ENCODE measurements at places on chromosomes 16 and 17.

GRCh38 chr16:28059841-28060575, 3.5 kb downstream of the GSG1L start:
- no peak for DNase-seq

- no peak for DNase-seq
Measured at GRCh38 chr16:49287572-49287971, 5.9 kb upstream of the CBLN1 start.

DNA sequence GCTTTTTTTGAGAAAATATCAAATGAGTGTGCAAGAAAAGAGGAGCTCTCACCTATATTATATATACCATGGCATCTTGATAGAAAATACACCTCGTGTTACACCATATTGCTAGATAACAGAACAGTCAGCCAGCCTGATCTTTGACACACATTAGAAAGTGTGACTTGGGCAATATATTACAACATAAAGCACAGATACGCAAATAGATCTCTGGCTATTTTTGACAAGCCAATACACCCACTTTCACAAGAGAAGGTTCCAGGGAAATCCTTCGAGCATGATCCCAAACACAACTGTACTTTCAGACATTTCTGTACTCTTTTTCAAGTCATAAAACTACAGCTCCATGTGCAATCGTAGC, 9.4 kb downstream of the GGA2 start:
- no peak for DNase-seq

GRCh38 chr16:79932572-79932971, 332.0 kb upstream of the MAF start:
- no peak for DNase-seq

DNA sequence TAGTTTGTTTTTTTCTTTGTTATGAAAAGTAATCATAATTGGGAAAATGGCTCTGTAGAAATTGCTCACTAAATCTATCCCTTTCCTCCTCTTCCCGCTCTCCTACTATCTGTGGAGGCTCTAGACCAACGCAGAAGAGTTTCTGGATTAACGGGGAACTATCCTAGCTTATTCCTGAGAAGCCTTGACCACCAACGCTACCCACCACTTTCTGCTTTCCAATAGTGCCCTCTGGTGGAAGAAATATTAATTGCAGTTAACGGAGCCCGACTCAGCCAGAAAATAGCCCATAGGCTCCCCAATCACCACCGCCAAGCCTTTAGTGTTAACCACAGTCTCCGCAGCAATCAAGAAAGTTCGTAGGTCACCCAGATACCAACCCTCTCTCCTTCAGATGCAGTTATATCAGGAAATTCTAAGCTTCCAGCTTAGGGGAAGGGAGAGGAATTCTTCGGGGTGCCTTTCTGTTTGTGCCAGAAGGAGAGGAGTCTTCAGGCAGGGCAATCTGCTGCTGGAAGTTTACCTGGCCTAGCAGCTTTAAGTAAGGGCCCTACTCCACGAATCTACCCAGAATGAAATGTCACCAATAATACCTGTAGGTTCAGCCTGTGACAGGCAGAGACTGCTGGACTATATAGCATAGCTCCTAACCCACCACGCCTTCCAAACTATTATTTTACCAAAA, 23.0 kb upstream of the NSRP1 start:
- DNase-seq = peak; percentile 75

DNA sequence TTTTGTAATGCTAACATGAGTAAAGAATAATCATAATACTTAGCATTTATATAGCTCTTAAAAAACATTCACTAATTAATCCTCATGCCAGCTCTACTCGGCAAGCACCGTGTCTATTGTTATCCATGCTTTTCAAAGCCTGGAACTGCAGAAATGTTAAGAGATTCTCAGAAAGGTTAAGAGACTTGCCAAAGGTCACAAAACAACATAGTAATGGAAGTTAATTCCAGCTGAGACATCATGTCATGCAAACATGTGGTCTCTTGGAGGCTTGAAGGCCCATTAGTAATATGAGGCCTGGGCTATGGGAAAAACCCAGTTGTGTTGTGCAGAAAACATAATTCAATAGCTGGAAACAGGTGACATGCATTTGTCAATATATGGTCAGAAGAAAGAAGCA, 389.9 kb upstream of the GOT2 start:
- no peak for DNase-seq

- peak; percentile 70 for DNase-seq
Measured at GRCh38 chr17:74770498-74771318, 5.4 kb downstream of the NAT9 start.

DNA sequence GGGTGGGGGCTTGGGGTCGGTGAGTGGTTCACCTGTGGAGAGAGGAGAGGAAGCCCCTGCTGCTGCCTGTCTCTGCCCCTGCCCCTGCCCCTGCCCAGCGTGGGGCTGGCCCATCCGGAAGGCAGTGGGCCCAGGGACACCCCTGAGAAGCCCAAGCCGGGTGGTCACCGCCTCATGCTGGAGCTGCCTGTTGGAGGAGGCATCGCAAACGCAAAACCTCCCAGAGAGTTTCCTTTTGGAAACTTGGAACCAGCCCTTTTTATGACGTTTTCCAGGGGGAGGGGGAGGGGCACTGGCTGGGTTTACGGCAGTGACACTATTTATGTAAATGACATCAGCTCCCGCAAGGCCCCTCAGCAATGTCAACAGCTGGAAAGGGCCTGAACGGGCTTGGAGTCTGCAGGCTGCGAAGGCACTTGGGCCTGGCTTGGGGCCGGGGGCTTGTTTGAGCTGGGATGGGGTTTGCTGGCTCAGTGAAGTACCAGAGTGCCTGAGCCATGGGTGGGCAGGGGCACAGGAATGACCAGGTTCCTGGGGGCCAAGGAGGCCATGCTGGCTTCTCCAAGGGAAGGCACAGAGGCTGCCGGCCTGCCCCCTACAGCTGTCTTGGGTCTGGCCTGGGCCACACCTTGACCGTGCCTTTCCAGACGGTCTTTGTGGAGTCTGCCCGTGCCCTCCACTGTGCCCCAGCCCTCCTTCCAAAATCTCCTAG, 219.5 kb downstream of the NTN1 start:
- peak; percentile 17 for DNase-seq

DNA sequence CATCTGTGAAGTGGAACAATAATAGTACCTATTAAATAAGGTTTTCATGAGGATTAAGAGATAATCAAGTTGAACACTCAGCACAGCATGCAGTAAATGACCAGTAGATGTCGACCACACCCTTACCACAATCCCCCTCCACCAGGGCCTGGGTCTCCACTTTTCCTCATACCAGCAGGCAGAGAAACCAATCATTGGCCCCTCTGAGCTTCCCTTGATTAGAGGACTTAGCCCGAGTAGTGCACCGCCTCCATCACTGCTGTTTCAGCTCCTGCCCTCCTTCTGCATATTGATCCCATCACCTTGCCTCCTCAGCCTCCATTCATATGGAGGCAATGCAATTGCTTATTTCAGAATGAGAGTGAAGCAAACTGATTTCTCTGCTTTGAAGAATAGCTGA, 96.5 kb upstream of the CDH11 start:
- no peak for DNase-seq

GRCh38 chr16:8550728-8551387, 39.5 kb downstream of the TMEM114 start:
- no peak for DNase-seq

DNA sequence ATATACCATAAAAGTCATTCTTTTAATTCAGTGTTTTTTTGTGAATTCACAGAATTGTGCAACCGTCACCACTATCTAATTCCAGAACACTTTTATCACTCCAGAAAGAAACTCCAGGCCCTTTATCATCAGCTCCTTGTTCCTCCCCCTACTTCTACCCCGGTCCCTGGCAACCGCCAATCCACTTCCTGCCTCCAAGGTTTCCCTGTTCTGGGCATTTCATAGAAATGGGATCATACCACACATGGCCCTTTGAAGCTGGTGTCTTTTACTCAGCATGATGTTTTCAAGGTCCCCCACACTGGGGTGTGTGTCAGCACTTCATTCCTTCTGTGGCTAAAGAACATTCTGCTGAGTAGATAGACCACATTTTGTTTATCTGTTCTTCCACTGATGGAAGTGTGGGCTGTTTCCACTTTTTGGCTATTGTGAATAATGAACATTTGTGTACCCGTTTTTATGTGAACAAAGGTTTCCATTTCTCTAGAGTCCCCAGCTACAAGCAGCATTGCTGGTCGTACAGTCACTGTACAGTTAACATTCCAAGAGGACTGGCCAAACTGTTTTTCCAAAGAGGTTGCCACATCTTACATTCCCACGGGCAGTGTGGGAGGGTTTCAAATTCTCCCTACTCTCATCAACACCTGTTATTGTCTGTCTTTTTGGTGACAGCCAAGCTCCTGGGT, 75.8 kb upstream of the ZNF469 start:
- DNase-seq = no peak

GRCh38 chr16:12942861-12943260, 41.5 kb downstream of the SHISA9 start:
- DNase-seq = no peak

- DNase-seq = no peak
Measured at GRCh38 chr17:67672592-67673335, 45.0 kb upstream of the NOL11 start.

DNA sequence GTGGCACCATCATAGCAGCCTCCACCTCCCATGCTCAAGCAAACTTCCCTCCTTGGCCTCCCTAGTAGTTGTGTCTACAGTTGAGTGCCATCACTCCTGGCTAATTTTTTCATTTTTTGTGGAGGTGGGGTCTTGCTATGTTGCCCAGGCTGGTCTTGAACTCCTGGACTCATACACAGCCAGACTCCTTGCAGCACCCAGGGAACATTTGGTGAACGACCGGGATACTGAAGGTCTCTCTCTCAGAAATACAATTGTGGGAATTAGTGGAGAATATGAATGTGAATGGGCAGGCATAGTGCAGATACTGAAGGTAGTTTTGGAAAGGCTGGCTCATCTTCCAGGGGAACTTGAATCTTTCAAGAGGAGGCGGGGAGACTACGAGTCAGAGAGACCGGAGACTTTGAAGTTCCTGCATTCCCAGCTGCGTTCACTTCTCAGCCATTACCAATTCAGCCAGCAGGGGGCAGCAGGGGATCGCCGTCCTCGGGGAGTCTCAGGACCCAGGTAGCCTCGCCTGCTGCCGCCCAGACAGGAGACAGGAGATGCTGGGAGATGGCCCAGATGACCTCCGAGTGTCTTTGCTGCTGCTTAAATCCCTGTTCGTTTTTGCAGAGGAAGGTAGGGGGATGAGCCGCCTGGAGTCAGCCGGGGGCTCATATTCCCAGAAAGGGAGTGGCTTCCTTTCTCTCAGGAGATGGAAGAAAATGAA, 68.6 kb downstream of the HAPSTR1 start:
- peak; percentile 58 for DNase-seq

- DNase-seq = no peak
Measured at GRCh38 chr17:50845240-50846147, 10.1 kb downstream of the WFIKKN2 start.

GRCh38 chr16:752007-752312, 8.6 kb upstream of the MSLN start:
- no peak for DNase-seq

DNA sequence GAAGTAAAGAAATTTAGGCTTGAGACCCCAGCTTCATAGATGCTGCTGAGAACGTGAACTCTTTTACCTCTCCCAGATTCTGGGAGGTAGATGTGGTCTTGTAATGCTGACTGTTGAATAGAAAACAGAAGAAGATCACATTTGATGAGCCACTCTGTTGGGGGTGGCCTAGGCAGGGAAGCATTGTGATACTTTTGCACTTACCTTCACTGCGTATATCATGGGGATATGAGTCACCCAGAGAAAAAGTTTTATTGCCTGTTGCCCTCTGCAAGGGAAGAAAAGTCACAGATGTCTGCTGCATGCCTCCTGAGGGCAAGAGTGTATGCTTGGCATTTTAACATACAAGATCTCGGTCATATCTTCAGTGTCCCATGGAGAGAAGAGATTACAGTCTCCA, 365.4 kb downstream of the SNX29 start:
- no peak for DNase-seq

Measured in K562 (cell line).